Left lung (tissue), 14 donors: ENCODE measurements at places on chromosomes 12 and 14. TPM values are rescaled to one million over a fixed set of nuclear protein-coding genes. Genes with fewer than 3 reads are reported as not detected.

Gene APPL2
- 27.8 TPM for total RNA-seq

Gene BICD1
- 20.5 TPM for total RNA-seq

Gene PRB4
- total RNA-seq = not detected

Gene PLCZ1
- total RNA-seq = not detected

Gene DLGAP5
- 1.8 TPM for total RNA-seq

Gene WDR20
- 23.9 TPM for total RNA-seq

Gene ARHGAP9
- 125 TPM for total RNA-seq

Gene KRT82
- total RNA-seq = not detected

Gene KRT83
- total RNA-seq = not detected

Gene RTL1
- not detected for total RNA-seq

Gene STAB2
- 2.7 TPM for total RNA-seq

Gene PIWIL1
- not detected for total RNA-seq

Gene PRIM1
- total RNA-seq = 7.2 TPM

Gene SERPINA9
- not detected for total RNA-seq

Gene ANG
- total RNA-seq = 10.3 TPM

Gene IL23A
- total RNA-seq = 1.0 TPM

Gene P2RX2
- total RNA-seq = not detected

DNA sequence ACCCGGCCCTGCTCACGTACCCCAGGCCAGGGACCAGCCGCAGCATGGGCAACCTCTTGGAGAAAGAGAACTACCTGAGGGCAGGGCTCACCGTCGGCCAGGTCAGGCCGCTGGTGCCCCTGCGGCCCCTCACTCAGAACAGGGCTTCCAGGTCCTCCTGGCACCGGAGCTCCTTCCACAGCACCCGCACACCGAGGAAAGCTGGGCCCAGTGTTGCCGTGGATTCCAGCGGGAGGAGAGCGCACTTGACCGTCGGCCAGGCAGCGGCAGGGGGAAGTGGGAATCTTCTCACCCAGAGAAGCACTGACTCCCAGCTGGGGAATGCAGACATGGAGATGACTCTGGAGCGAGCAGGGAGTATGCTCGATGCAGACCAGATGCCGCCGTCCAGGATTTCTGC is 7.9 kb upstream of the VAMP1 start:
- no peak for DNase-seq

GRCh38 chr12:124403273-124403672 is 108.4 kb downstream of the RFLNA start:
- no peak for DNase-seq

GRCh38 chr12:4112290-4112689 is 161.3 kb upstream of the CCND2 start:
- DNase-seq = no peak

DNA sequence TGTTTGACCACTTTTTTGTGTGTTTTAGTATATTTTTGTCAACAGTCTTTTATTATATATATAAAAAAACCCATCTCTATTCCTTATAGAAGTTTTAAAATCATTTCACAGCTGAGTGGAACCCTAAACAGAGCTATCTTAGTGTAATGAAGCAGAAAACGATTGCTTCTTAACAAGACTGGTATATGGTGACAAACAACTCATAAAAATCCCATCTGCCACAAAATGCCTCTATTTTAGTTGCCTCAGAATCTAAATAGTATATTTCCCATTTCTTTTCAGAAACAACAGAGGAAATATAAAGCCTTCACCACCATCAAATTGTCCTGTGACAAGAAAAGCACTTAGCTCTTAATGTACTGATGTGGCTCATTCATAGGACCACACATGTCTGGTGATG is 322.4 kb downstream of the ATP23 start:
- no peak for DNase-seq

GRCh38 chr14:99176156-99176945 is 95.6 kb downstream of the BCL11B start:
- no peak for DNase-seq

GRCh38 chr12:75970310-75970709 is 61.3 kb downstream of the PHLDA1 start:
- no peak for DNase-seq

DNA sequence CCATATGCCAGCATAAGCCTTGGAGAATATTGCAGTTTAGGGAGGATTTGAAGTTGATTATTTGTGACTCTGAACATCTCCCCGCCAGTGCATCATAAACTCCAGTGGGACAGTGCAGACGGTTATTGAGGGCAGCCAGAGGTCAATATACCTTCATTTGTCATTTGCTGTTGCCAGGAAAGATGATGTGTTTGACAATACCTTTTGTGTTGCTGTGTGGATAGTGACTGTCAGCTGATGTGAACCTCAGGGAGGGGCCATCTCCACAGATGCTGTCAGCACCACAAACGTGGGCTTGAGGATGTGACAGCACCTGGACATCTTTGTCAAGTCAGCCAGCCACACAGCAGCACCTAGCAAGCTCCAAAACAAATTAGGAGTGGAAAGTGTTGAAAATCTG is 11.5 kb downstream of the CCDC198 start:
- DNase-seq = no peak

DNA sequence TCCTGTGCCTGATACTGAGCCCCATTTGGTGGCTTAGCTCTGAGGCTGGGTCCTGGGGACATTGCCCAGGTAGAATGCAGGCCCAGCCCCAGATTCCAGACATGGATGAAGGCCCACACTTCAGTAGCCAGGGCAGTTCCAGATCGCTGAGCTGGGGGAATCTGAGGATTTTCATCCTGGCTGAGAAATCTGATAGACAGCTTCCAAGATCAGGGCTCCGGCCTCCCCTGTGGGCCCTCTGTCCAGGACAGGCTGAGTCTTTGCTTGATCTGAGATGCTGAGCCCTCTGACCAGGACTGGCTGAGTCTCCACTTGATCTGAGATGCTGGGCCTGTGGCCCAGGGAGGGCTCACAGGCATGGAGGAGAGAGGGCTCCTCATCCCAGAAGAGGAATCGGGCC is 3.3 kb upstream of the RASAL1 start:
- DNase-seq = no peak

GRCh38 chr14:90559811-90560492 is 163.1 kb downstream of the CALM1 start:
- no peak for DNase-seq

DNA sequence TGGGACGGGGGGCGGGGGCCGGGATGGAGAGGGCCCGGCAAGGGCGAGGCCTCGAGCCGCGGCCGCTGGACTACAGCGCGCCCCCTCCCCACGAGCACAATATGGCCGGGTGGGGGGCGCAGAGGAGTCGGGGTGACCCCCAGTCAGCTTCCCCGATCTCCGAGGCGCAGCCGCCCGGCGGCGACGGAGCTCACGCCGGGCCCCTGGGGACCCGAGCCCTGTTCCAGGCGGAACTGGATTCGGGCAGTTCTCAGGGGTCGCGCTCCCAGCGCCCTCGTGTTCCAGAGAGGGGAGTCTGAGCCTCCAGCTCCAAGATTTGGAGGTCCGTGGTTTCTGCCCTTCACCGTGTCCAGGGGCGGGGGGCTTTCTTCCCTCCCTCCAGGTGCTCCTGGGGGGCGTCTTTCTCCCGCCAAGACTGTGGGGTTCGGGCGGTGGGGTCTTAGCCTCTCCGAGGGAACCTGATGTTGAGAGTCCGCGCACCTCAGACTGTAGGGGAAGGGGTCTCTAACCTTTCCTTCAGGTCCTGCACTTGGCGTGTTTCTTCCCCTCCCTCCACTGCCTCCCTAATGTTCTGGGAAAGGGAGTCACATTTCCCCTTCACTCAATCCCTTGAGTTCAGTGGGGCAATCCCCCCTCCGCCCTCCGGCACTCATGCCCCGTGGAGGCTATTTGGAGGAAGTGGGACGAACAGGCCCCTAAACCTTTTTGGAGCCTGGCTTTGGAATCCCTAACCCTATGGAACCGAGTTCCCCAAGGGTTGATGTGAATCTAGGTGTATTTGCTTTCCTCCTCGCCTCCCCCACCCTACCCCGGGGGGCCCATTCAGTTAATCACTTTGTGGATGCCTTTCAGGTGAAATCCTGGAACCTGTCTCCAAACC is 584 bp downstream of the ACVR1B start:
- DNase-seq = no peak

DNA sequence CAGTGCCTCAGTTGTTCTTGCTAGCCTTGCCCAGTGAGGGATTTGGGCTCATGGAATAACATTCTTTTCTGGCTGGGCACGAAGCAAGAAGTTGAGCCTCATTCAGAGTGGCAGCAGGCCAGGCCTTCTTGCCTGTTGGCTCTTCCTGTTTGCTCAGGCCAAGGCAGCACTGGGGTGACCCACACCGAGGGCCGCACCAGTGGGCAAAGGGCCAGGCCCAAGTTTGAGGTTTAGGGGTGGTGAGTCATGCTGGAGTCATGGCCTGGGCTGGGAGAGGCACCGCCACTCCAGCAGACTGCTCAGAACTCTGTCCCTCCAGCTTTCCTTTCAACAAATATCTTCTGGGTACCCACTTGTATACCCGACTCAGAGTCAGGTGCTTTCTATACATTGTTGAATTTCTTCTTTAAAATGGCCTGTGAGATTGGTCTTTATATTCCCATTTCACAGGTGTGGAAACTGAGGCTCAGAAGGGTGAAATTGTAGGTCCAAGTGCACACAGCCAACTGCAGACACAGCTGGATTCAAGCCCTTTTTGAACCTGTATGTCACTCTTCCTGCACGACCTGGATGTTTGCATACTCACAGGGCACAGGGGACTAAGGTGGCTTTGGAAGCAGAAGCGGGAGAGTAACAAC is 279.4 kb downstream of the FOXN3 start:
- DNase-seq = no peak

DNA sequence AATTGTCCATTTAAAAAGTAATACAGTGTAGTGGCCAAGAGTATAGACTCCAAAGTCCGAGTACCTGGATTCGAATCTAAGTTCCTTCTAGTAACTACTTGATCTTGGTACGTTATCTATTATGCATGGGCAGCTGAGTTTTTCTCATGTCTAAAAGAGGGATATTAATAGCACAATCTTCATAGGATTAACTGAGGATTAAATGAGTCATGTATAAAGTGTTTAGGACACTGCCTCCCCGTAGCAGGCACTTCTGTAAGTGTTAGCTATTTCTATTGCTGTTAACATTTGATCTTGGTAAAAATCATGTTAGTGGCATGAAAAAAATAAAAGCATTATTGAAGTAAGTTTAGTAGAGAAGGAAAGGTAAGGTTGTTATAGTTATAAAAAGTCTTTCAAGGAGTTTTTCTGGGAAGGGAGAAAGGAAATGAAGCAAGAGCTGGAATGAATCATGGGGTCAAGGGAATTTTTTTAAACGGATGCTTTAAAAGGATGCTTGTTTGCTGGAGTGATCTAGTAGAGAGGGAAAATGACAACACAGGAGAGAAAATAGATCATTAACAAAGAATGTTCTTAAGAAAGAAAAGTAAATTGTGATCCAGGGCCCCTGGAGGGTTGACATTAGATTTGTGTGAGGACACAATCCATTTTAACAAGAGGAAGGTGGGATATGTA is 502.2 kb upstream of the USP15 start:
- DNase-seq = no peak

- DNase-seq = no peak
Measured at GRCh38 chr14:50678163-50678562, 10.1 kb upstream of the SAV1 start.

GRCh38 chr12:53103860-53104305 is 597 bp downstream of the SOAT2 start:
- no peak for DNase-seq

GRCh38 chr12:120847814-120848213 is 56.3 kb downstream of the SPPL3 start:
- no peak for DNase-seq

DNA sequence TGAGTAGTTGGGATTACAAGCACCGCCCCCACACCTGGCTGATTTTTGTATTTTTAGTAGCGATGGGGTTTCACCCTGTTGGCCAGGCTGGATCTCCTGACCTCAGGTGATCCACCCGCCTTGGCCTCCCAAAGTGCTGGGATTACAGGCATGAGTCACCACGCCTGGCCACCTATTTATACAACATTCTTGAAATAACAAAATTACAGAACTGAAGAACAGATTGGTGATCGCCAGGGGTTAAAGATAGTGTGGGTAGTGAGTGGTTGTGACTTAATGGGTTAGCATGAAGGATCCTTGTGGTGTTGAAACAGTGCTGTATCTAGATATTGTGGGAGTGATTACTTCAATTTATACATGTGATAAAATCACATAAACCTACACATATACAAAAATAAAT is 7.4 kb downstream of the GLIPR1L1 start:
- DNase-seq = no peak

DNA sequence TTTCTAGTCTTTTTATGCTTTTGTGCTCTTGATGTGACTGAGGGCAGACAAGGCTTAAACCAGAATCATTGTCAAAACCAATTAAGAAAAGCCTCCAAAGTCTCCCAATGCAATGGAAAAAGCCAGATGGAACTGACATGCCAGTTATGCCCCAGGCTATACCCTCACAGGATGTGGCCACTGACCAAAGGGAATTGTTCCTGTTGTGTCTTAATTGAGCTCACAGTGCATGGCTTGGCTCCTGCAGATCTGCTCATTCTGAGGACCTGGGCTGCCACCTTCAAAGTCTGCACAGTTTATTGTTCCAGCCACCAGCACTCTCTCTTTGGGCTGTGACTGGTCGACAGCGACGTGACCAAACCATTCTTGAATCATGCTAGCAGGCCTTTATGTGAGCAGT is 17.1 kb upstream of the BICD1 start:
- no peak for DNase-seq

GRCh38 chr12:14169281-14169680 is 187.9 kb upstream of the GRIN2B start:
- DNase-seq = no peak

GRCh38 chr12:98359856-98360255 is 155.5 kb upstream of the TMPO start:
- DNase-seq = no peak

GRCh38 chr12:9895215-9895971 is 14.1 kb downstream of the KLRF2 start:
- no peak for DNase-seq

- no peak for DNase-seq
Measured at GRCh38 chr12:44774815-44775411, 101.2 kb downstream of the NELL2 start.

- DNase-seq = no peak
Measured at GRCh38 chr12:63496654-63497053, 171.6 kb downstream of the DPY19L2 start.

- no peak for DNase-seq
Measured at GRCh38 chr12:56001487-56002100, 4.5 kb downstream of the SUOX start.

GRCh38 chr12:122023339-122024131 is 1.9 kb downstream of the BCL7A start:
- DNase-seq = peak; percentile 73

DNA sequence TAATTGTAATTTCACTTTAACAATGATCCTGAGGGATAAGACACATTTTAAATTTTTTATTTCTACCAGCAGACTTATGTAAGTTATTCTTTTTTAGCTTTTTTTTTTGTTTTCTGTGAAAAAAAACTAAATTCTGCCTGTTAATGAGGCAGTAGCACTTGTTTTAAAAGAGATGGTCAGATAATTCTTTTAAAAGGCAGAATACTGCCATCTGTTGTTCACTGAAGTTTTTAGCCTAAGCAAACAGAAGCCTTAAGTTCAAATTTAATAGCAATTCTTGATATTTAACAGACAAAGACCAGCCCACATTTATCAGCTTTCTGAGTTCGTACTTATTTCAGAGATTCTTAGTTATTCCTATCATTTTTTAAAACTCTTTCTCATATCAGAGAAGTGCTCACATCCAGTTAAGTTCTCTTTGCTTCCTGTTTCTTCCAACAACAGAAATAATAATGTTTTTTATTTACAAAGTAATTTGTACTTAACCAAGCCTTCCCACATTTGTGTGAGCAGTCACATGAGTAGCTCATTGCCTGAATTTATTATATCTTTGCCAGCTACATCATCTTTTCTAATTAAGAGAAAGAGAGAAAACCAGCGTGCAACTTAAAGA is 93.4 kb upstream of the SLCO1C1 start:
- DNase-seq = no peak
